ENCODE measurements at places on chromosomes 11 and 22.

DNA sequence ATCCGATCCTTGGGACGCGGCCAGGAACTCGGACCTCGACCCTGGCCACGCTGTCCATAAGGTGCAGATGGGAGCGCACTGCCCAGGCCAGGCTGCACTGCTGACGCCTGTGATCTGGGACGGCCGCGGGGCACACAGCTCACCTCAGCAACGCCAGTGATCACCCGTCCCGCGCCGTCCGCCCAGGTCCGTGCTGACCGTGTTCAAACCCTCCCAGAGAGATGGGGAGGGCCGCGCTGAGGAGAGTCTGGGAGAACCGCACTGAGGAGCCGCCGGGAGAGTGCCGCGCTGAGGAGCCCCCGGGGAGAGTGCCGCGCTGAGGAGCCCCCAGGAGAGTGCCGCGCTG, 636 bp downstream of the KCNQ1OT1 start:
- no peak for DNase-seq

DNA sequence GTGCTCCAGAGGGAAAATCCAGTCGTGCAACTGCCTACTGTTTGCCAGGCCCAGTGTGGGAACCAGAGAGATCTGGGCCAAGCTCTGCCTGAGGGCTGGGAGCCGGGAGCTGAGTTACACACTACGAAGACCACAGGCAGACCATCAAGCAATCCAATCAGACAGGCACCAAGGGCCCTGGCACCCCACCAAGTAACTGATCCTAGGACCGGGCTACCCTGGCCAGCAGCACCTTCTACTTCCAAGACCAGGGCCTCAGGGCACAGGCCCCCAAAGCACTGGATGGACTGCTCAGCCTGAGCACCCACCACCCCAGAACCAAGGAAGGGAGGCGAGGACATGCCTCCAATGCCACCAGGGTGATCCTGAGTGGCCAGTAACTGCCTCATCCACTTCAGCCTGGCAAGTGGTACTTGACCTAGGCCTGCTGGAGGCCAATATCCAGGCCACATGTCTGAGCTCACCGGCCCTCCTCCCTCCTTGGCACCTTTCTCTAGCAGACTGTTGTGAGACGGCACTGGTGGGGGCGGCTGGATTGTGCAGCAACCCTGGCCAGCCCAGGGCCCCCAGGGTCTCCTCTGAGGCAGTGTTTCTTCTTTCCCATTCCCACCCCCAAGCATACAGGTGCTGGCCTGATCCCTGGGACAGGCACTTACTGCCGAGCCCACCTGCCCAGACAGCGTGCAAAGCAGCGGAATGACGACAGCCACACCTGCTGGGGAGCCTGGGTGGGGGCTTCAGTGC, 20.7 kb upstream of the ARFGAP3 start:
- no peak for DNase-seq

DNA sequence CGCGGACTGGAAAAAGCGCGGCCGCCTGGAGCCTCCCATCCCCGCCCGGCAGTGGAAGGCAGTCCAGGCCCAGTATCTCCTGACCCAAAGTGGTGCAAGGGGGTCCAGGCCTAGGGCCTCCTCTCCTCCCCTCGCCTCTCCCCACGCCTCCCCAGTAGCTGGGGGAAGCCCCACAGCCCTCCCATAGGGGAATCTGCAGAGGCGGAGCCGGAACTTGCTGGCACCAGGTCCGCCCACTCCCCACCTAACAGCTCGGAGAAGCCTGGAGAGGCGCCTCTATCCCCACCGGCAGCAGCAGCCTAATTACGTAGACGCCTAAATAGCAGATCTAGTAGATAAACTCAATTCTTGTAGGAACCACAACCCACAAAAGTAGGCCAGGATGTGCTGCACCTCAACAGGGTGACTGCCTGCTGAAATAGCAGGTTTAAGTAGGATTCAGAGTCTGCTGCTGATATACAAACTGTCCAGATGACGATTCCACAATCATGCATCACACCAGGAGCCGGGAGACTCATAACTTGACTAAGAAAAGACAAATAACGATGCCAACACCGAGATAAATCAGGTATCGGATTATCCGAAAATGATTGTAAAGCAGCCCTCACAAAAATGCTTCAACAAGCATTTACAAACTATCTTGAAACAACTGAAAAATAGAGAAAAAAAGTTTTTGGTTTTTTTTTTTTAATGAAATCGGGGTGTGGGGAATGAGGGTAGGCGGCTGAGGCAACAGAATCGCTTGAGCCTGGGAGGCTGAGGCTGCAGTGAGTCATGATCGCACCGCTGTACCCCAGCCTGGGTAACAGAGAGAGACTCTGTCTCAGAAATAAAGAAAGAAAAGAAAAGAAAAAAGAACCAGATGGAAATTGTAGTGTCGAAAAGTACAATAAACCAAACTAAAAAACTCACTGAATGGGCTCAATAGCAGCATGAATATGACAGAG, 11.4 kb upstream of the BRD1 start:
- DNase-seq, result no peak

- DNase-seq, result no peak
Measured at GRCh38 chr11:101030015-101030414, 99.6 kb downstream of the PGR start.

DNA sequence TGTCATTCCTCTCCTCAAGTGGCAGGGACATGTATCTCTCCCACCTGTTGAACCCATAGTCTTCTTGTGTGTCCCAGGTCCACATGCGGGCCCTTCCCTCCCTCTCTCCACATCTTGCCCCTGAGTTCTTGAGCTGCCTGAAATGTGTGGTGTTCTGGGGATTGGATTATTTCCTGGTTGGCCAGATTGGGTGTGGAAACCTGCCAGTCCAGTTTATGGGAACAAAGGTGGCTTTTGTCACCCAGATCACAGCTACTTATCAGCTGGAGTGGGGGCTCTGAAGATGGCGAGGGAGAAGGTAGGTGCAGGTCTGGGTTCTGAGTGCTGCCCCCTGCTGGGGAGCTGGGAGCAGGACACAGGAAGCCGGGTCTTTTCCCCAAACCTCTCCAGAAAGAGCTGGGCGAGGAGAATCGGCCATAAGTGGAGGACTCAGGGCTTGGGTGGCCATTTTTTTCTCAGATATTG, 14.2 kb downstream of the DTX4 start:
- DNase-seq, result peak; percentile 49

DNA sequence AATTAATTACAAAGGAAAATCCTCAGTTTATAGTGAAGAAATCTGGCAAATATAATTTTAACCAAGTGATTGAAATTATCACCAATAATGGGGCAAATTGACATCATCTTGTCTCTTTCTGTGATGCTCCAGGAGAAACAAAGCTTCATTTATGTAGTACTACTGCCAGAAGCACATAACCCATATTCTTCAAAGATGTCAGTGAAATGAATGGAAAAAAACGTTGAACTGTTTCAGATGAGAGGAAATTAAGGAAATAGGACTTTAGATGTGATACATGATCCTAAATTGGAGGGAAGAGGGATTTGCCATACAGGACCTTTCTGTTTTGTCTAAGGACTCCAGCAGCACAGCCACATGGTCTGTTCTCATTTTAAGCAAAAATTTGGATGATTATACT, 57.6 kb downstream of the PPP6R3 start:
- no peak for DNase-seq

GRCh38 chr22:37161443-37161842, 11.7 kb upstream of the IL2RB start:
- DNase-seq, result no peak

- DNase-seq, result no peak
Measured at GRCh38 chr22:30889268-30889995, 79.1 kb downstream of the MORC2 start.

DNA sequence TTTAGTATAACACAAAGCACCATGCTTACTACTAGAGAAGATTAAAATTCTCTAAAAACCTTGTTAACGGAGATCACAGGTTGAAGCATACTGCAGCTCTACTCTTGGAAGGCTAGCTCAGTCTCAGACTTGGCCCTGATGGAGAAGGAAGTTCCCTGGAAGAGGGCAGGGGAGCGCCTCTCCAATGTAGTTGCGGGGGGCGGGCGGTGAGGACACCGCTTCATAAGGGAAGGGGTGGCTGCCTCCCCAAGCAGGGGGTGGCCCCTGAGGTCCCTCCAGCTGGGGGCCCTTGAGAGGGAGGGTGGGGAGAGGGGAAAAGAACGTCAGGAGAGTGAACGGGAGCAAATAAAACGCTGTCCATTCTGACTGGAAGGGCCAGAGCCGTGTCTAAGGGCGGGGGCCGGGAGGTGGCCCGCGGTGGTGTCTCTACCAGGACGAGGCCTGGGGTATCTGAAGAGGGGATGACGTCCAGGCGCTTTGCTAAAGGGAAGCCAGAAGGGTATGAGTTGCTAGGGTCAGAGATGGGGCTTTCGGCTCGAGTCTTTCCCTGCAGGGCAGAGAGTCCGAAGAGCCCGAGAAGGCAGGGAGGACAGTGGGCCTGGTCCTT, 553 bp upstream of the USP47 start:
- DNase-seq, result peak; percentile 80

GRCh38 chr22:22094921-22095320, 112.3 kb upstream of the TOP3B start:
- DNase-seq, result no peak

GRCh38 chr11:68375766-68376165, 63.4 kb downstream of the LRP5 start:
- DNase-seq, result no peak

DNA sequence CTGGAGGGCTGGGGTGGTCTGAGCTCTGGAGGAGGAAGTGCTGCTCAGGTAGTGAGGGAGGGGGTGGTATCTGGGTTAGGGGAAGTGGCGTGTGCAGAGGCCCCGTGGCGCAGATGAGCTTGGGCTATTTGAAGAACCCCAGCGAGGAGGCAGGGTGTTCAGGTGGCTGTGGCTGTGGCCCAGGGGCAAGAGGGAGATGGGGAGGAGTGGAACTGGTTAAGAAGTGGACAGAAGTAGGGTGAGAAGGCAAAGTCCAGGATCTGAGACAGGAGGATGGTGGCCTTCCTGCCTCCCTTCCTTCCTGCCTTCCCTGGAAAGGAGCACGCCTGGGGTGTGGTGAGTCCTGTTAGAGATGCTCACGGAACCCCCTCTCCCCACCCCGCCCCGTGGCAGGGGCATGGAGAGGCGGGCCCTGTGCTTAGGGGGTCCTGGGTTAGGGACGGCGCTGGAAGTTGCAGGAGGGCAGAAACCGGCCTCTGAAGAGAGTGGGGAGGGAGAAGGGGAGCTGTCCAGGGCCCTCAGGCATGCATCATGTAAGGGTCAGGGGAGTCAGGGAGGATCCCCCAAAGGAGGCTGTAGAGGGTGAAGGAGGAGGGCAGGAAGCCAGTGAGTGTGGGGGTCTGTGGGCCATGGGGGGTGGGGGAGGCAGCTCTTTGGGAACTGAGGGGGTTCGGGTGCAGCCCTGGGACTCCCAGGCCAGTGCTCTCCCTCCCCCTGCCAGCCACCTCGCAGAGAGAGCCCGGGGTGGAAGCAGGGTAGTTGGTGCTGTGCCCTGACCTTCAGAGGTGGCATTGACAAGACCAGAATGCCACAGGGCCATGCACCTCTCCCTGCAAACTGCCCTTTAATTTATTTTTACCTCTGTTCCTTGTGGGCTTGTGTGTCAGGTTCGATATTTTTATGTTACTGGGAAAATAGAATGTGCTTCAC, 63.7 kb upstream of the PARVG start:
- no peak for DNase-seq

DNA sequence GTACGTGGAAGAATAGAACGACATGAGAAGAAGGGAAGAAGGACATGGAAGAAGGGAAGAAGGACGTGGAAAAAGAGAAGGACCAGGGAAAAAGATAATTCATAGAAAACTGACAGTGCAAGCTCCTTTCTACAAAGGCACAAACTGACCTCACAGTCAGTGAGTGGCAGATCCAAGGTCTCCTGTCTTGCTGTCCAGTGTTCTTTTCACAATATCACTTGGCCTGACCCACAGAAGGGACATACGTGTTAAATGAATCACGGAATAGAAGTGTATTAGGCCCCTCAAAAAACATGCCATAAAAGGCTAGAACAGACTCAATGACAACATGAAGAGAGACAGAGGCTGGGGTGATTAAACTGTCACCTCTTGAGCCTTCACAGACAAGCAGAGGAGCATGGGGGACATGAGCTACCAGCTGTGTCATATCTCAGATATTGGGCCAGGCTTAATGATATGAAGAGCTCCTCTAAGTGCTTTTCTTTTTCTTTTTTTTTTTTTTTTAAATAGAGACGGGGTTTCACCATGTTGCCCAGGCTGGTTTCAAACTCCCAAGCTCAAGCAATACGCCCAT, 4.6 kb downstream of the ASCC2 start:
- DNase-seq, result no peak

GRCh38 chr11:18987454-18988231, 48.4 kb upstream of the MRGPRX1 start:
- no peak for DNase-seq

DNA sequence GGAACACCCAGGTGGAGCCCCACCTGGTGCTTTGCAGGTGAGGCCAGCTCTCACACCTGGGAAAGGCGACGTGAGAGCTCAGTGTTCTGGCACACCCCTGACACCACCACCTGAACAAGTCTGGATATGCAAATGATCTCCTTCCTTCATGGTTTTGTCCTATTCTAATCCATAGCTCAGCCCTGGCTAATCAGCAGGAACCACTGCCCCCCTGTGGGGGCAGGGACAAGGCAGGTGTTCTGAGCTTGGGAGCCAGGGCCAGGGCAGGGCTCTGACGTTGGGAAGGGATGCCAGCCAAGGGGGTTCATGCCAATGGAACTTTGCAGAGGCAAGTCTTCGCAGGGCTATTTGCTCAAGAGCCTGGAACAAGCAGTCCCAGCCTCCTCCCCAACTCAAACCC, 144.2 kb downstream of the TRIM29 start:
- DNase-seq, result no peak
